ENCODE measurements at places on chromosomes 2 and 18.

GRCh38 chr2:16258350-16258749, 318.0 kb downstream of the MYCN start:
- no peak for DNase-seq

GRCh38 chr2:108128249-108128648, 111.5 kb upstream of the SULT1C3 start:
- peak; percentile 85 for DNase-seq

DNA sequence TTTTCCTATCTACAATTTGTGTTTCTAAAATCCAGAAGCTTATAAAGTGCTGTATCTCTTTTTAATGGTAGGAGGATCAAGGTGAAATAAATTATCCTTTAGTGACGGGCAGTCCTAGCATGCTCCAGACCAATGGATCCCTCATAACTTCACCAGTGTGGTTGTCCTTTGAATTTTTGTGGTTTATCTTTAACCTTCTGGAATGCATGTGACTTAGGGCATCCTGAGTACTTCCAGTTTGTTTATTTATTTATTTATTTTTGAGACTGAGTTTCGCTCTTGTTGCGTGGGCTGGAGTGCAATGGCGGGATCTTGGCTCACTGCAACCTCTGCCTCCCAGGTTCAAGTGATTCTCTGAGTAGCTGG, 40.4 kb downstream of the NUP35 start:
- DNase-seq = no peak

GRCh38 chr2:228983700-228984099, 287.4 kb downstream of the PID1 start:
- no peak for DNase-seq

- DNase-seq = no peak
These were observed 182.8 kb upstream of the PGAP1 start for GRCh38 chr2:197109326-197109725.

DNA sequence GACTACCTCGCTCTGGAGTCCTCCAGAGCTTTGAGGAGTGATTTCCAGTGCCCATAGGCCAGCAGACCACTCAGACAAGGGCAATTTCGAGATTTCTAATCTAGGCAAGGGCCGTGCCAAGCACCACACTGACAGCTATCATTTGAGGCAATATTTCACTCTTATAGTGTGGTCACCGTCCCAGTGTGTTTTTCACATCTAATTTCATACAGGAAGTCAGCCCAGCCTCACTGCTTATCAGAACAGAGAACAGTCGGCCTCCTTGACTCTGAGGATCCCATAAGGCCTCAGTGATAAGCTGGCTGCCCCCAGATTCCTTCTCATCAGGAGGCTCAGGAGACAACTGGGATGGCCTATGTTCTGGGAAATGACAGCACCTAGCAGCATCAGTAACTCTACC, 581 bp downstream of the CAPN14 start:
- DNase-seq = no peak

- no peak for DNase-seq
These were observed 9.0 kb downstream of the CUL3 start for GRCh38 chr2:224576088-224576715.

- no peak for DNase-seq
These were observed 103.3 kb downstream of the GULP1 start for GRCh38 chr2:188394931-188395472.

Data from NCI-H510A treated with DMSO at 0.1 percent for 48 hours (cell line).